ENCODE measurements at places on chromosomes 16 and 17.
A peak's percentile ranks its signal among the peaks of the same experiment; 100 is the strongest.

GRCh38 chr16:78930561-78930960 is 670.0 kb downstream of the MAF start:
- no peak for DNase-seq

- peak; percentile 72 for DNase-seq
Observed at GRCh38 chr16:67883872-67884261, 818 bp upstream of the NRN1L start.

GRCh38 chr16:75319513-75320411 is 68.3 kb upstream of the BCAR1 start:
- DNase-seq = no peak

DNA sequence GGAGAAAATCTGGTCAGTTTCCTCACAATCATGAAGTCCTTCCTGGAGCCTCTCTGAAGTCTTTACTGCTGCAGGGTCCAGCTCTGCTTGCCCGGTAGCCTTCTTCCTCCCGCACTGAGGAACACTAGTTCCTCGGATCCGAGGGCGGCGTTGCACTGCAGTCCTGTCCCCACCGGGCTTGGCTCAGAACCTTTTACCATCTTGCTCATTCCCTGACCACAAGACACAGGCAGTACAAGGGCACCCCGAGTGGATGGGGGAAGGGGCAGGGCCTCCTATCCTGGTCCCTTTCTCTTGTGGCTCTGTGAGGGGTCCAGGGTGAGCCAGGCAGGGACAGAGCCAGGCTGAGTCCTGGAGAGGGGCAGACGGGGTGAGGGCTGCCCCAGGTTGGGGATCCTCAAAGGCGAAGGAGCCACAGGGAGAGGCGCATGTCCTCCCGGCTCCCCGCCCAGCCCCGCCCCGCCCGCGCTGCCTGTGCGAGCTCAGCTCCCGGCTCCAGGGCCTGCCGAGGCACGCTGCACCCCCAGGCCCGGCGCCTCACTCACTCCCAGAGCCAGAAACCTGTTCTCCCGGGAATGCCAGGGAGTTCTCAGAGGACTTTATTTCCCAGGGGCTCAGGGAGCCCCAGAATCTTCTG is 1.5 kb downstream of the FOXN1 start:
- DNase-seq = no peak

- DNase-seq = no peak
Observed at GRCh38 chr17:42760652-42761581, at the start of gene RAMP2. Gene RAMP2 (plus strand): TSS chr17:42761227. CDS start chr17:42761262, 35 bp downstream.

DNA sequence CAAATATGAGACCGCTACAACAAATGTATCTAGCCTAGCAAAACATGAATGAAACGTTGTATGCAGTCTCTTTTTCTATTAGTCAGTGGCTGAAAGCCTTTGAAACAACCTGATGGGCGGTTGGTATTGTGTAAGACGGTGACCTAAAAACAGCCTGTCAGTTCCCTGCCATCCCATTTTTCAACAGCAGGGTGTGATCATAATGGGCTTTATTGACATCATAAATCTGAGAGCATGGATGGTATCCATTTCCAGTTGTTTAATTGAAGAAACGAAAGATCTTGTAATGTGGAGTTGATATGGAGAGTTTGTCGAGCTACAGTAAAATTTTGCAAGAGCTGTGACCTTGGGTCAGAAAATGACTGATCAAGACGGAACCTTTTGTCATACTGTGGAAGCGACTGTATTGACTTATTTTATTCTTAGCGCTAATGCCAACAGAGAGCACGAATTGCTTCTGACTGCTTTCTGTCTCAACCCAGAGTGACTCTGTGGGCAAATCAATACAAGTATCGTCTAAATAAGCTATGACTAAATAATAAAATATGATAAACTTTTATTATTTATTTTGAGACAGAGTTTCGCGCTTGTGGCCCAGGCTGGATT is 12.3 kb upstream of the MEIOB start:
- no peak for DNase-seq

DNA sequence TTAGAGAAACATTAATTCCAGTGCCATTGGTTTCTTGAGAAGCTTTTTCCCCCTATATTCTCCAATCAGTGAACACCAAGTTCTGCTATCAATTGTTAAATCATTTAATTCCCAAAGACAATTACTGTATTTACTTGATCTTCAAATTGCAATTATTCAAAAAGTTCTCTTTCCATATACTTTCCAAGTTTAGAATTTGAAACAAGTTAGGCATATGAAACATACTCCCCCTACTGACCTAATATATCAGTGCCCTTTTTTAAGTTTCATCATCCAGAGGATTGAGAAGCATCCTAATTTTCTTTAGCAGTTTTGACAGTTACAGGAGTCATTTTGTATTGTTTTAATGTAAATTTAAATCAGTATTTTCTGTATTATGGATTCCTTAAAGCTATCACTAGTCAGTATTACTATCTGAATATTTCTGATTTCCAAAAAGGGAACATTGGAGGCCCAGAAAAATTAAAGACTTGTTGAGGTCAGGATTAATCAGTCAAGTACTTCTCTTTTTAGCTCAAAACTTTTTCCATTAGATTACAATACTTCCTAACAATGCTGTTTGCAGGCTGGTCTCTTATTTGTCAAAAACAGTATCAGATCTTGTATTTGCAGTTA is 16.3 kb downstream of the MEIOC start:
- DNase-seq = no peak

- DNase-seq = peak; percentile 67
Observed at GRCh38 chr17:1720856-1721386, 3.6 kb upstream of the WDR81 start.

DNA sequence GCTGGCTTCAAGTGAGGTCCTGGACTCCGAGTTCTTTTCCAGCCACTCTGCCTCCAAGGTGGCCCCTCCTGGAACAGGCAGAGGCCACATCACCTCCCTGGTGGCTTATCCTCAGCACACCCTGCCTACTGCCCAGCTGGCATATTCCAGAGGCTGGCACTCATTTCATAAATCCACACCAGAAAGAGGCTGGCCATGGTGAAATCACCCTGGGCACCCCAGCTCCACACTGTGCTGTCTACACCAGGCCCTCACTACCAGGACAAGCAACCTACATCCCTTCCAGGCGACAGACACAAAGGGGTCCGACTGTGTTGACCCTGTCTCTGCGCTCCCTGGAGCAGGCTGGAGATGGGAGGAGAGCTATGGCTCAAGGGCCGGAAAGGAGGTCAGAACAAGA is 100.2 kb downstream of the C16orf78 start:
- no peak for DNase-seq

DNA sequence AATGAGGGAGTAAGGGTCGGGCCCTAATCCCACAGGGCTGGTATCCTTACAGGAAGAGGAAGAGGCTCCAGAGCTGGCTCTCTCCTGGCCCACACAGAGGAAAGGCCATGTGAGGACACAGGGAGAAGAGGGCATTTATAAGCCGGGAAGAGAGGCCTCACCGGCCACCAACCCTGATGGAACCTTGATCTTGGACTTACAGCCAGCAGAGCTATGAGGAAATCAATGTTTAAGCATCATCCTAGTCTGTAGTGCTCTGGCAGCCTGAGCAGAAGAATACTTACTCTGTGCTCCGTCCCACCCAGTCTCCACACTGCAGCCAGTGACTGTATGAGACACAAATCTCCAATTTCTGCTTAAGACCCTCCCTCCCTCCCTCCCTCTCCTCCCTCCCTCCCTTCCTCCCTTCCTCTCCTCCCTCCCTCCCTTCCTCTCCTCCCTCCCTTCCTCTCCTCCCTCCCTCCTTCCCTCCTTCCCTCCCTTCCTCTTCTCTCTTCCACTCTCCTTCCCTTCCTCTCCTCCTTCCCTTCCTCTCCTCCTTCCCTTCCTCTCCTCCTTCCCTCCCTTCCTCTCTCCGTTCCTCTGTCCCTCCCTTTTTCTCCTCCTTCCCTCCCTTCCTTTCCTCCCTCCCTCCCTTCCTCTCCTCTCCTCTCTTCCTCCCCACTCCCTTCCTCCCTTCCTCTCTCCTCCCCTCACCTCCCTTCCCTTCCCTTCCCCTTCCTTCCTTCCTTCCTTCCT is 8.9 kb upstream of the TMEM220 start:
- DNase-seq = no peak

DNA sequence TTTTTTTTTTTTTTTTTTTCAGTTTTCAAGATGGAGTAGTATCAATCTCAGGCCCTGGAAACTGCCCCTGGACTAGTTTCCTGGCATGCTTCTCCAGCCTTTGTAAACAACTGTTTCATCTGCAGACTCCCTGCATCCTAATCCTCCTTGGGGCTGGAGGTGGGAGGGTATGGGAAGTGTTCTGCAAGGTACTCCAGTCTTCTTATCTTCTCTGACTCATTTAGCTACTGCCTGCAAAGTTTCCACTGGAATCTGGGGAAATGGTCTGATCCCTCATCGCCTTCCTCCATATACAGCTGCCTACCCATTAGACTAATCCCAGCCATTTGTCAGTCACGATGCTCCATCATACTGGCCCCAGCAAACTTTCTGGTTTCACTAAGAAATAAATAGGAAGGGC is 21.5 kb downstream of the COPZ2 start:
- DNase-seq = no peak

- peak; percentile 25 for DNase-seq
Observed at GRCh38 chr17:44005527-44006271, 1.3 kb downstream of the NAGS start.

- DNase-seq = no peak
Observed at GRCh38 chr16:50879873-50880695, 138.2 kb downstream of the CYLD start.

DNA sequence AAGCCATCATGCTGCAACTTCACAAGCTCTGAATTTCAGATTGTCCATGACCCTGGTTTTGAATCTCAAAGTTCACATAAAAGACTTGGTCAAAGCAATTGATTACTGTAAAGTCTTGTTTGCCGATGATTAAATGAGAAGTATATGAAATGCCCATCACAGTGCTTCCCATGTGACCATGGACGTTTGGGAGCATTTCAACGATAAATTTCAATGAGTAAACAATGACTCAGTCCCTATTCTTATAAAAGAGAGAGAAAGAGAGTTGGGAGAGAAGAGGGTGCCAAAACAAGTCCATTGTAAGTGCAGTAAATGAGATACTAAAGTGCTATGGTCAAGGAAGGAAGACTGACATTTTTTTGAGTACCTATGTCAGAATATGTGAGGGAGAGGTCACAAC is 276.9 kb downstream of the SOX9 start:
- DNase-seq = no peak

DNA sequence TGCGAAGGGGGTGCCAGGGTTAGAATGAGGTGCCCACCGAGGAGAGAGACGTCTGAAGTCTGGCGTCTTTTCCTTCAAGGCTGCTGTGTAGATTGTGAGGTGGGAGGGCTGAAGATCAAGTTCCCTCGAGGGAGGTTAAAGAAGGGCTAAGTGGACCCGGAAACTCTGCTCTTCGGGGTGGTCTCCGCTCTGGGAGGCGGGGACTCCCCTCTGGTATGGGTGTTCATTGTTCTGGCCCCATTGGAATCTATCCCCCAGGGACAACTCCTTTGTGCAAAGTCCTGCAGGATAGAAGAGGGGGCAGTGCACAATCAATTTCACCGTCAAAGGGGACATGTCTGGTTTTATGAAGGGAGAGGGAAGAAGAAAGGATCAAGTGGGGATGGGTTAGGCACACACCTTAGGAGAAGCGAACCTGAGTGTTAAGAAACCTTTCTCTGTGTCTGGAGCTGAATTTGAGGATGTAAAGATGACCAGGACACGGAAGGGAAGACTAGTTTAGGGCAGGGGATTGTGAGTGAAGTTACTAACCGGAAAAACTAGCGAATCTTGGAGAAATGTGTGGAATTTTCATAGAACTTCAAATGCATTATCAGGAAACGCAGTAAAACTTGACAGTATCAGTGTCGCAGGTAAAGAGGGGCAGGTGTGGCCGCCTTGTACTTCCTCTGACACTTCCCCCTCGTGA is 809 bp upstream of the RAB34 start:
- no peak for DNase-seq

DNA sequence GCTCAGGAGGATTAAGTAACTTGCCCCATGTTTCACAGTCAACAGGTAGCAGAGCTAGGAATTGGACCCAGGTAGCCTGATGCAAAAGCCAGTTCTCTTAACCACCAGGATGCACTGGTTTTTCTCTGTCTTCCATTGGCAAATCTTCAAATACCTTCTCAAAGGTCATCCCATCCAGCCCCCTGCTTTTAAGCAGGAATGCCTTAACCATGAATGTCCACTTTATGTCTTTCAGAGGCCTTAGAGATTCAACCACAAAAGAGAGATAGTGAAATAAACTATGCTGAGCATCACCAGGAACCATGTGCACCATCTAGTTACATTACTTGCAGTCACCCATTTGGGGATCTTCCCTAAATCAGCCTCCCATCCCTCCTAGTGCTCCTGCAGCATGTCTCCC is 94.3 kb downstream of the C17orf67 start:
- no peak for DNase-seq

DNA sequence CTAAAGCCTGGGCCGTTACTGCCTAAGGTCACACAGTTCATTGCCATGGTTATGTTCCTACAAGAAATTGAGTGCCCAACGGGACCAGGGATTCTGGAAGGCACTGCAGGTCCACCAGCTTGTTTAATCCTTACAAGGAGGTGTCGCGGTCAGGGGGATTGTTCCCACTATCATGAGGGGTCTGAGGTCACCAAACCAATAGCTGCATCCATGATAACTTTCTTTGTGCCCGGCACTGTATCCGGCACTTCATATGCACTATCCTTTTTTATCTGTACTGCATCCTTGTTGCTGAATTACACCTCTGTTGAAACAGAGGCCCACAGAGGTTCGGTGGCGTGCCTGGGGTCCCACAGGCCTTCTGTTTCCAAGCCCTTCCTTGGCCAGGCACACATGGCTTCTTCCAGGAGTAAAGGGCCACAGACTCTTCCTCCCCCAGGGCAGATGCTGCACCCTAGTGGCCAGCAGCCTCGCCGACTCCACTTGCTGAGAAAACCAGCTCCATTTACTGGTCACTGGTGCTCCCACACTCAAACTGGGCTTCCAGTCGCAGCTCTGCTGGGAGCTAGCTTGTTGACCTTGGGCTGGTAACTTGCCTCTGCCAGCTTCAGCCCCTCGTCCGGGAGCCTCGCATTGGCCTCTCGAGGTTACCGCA is 82.0 kb upstream of the PLCG2 start:
- DNase-seq = peak; percentile 45

GRCh38 chr16:31499928-31500327 is 8.3 kb downstream of the RUSF1 start:
- no peak for DNase-seq

DNA sequence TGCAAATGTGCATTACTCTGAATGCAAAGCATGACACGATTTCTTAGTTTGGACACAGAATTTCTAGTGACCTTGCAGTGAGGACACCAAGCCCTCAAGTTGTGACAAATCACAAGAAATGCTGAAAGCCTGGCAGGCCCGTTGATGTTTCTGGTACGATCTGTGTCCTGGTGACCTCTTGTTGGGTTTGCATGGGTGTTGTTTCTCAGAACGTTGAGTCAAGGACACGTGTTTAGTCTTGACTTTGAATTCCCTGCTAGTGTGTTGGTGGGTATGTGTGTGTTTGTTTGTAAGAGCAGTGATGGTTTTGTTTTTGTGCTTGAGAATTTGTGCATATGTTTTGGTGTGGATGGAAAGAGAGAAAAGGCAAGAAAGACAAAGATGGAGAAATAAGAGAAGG is 37.8 kb upstream of the MAF start:
- DNase-seq = no peak

DNA sequence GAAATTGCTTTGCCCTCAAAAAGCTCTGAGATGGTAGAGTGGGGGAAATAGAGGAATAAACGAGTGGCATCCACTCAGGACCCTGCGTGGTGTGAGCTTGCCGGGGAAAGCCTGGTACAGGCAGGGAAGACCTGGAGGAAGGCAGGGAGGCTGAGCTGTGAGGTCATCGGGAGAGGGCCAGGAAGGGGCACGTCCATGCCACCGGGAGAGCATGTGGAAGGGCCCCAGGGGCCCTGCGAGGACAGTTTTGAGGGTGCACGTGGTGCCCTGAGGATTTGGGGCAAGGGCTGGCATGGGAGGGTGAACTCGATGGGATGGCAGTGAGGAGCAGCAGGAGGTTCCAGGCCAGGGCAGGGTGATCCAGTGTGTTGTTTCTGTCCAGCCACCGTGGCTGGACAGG is 56.3 kb upstream of the CBFA2T3 start:
- DNase-seq = no peak

All from activated gamma-delta T cell treated with Interleukin-2 at 50 U/mL for 16 hours (primary cell).